ENCODE measurements at places on chromosomes 11 and 22.

DNA sequence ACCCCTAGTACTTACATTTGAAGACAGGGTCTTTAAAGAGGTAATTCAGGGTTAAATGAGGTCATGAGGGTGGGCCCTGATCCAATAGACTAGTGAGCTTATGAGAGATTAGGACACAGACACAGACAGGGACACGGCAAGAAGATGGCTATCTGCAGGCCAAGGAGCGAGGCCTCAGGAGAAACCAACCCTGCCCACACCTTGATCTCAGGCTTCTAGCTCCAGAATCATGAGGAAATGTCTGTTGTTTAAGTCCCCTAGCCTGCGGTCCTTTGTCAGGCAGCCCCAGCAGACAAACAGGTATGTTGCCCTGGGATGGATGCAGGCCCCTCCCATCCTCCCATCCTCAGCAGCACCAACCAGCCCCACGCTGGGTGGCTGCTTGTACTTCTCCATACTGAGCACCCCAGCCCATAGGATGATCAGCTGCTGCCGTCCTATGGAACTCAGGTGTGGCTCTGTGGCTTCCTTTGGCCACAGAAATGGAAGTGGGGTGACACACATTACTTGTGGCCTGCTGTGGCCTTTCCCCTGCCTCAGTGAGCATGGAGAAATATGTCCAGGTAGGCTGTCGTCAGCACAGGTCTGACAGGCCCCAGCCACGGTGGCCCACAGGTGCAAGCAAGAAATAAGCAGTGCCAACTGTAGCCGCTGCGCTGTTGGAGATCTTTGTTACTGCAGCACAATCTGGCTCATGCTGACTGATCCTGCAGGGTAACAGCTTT, 7.9 kb downstream of the GNB1L start:
- DNase-seq, result no peak

GRCh38 chr22:29821291-29822016, 16.6 kb downstream of the ASCC2 start:
- DNase-seq, result peak; percentile 50

DNA sequence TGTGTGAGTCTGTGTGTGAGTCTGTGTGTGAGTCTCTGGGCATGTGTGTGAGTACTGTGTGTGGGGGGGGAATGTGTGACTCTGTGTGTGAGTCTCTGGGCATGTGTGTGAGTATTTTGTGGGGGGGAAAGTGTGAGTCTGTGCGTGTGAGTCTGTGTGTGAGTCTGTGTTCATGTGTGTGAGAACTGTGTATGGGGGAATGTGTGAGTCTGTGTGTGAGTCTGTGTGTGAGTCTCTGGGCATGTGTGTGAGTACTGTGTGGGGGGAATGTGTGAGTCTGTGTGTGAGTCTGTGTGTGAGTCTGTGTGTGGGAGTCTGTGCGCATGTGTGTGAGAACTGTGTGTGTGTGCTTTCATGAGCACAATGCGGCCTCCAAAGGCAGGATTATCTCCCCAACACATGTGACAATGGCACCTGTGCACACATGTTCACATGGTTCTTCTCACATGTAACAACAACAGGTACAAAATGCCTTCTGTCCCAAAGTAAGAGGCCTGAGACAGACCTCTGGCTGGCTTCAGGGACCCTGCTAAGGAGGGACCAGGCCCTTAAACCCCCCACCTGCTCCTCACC, 1.6 kb downstream of the CD5 start:
- DNase-seq, result no peak

DNA sequence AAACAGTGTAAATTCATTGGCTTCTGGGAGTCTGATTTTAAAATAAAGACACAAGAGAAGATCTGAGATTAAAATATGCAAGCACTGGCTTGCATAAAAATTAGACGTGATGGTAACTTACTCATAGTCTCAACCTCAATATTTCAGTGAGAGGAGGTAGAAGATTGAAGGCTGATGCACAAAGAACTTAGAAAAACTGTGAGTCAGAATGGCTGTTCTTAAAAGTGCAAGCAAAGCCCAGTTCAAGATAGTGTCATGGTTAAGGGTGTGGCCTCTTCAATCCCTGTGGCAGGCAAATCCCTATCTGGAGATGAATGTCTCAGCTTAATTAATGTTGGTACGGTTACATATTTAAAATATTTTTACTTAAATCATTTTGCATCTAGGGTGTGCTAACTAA, 33.6 kb upstream of the FIBIN start:
- no peak for DNase-seq

- no peak for DNase-seq
Measured at GRCh38 chr22:46875089-46875488, 112.6 kb downstream of the TBC1D22A start.
